ENCODE measurements at places on chromosomes 12 and 14. TPM values are rescaled to one million over a fixed set of nuclear protein-coding genes. Genes with fewer than 3 reads are reported as not detected.

GRCh38 chr12:105158876-105159275 lies 51.3 kb downstream of the WASHC4 start:
- DNase-seq: no peak

The LRRC10 gene
- not detected for total RNA-seq

DNA sequence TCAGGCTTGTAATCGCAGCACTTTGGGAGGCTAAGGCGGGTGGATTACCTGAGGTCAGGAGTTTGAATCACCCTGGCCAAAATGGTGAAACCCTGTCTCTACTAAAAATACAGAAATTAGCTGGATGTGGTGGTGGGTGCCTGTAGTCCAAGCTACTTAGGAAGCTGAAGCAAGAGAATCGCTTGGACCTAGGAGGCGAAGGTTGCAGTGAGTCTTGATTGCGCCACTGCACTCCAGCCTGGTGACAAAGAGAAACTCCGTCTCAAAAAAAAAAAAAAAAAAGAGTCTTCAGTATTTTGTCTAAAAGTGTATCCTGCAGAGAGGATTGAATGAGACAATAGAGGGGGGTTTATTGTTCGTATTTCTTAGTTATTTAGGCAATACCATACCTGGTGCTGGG lies 25.3 kb downstream of the FOXA1 start:
- DNase-seq: no peak

GRCh38 chr12:83710851-83711250 lies 1024.1 kb downstream of the TMTC2 start:
- no peak for DNase-seq

- DNase-seq: no peak
These were observed 228.5 kb downstream of the GLT1D1 start for GRCh38 chr12:129081755-129082250.

GRCh38 chr14:69346710-69347109 lies 51.4 kb downstream of the ERH start:
- DNase-seq: no peak

DNA sequence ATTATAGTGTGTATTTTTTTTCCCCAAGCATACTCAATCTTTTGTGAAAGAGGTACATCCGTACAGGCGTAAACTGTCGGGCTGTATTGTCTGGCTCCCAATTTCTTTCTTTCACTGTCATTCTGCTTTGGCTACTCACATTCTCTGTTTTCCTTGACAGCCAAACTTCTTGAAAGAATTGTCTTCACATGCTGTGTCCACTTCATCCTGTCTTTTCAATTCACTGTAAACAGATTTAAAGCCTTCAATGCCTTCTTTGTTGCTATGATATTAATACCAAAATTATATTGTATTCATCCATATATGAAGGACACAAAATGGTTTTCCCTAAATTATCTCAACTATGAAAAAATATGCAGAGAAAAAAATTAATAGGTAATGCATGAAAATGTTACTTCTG lies 6.0 kb upstream of the ATP23 start:
- DNase-seq: no peak

The CLMN gene
- 8.5 TPM for total RNA-seq

DNA sequence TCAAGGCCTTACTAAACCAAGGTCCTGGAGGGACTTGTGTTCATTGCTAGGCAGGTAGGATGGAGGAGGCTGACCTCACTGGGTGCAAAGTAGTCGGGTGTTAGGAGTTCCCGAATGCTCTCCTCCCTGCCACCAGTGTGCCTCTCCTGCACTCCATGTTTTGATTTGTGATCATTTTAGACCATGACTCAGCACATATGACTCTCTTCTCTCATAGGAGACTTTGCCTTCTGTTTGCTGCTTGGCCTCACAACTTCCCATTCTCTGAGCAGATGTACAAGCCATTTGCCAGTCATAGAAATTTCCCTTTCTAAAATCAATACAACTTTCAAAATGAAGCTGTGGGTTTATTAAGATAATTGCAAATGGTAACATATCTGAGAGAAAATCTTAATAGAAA lies 46.6 kb upstream of the LRIG3 start:
- DNase-seq: no peak

The C12orf54 gene
- not detected for total RNA-seq

The RAPGEF3 gene
- total RNA-seq: 16.0 TPM

- no peak for DNase-seq
These were observed 225.7 kb downstream of the TMTC2 start for GRCh38 chr12:82912406-82912805.

DNA sequence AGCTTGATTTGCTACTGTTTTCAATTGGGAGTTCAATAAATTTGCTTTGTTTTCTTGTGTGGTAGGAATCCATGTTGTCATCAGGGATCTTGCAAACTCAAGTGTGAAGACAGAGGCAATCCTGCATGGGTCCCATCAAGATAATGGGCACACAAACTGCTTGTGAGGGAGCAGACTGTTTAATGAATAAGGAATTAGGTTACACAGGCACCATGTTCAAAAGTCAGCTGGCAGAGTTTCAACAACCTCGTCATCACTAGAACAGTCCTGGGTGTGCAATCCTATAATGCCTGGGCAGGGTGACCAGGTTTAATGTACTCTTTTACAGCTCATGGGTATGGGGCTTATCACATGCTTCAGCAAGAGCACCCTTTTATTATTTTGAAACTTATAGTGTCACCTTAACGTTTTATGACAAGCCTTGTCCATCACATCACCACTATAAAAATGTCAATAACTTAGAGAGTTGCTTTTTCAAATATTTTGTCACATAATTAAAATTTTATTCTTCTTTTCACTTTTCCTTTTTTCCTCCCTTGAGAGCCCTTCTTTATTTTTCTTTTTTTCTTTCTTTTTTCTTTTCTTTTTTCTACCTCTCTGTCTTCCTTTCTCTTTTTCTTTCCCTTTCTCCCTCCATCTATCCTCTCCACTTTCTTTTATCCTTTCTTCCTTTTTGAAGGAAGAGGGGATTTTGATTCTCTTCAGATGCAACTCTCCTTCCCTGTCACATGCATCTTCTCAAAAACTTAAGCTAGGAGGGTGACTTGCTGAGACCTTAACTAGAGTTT lies 252.2 kb upstream of the ATP2B1 start:
- no peak for DNase-seq

Measured in tongue (tissue), 3 donors.